ENCODE measurements at places on chromosomes 11 and 22.

DNA sequence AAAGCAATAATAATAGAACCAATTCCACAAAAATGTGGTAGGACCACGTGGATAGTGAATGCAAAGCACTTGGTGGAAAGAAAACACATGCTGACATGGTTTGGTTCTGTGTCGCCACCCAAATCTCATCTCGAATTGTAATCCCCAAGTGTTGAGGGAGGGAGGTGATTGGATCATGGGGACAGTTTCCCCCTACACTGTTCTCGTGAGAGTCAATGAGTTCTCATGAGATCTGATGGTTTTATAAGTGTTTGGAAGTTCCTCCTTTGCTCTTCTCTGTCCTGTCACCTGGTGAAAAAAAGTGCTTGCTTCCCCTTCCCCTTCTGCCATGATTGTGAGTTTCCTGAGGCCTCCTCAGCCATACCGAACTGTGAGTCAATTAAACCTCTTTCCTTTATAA is 421.9 kb upstream of the CADM1 start:
- DNase-seq = no peak

DNA sequence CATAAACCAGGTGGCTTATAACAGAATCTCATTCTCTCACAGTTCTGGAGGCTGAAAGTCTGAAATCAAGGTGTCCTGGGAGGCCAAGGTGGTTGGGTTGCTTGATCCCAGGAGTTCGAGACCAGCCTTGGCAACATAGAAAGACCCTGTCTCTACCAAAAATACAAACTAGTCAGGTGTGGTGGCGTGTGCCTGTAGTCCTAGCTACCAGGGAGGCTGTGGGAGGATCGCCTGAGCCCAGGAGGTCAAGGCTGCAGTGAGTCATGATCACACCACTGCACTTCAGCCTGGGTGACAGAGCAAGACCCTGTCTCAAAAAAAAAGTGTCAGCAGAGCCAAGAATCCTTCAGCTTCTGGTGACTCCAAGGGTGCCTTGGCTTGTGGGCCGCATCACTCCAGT is 8.9 kb upstream of the PRR5 start:
- DNase-seq = no peak

GRCh38 chr11:15048616-15049015 is 24.8 kb upstream of the CALCB start:
- no peak for DNase-seq

- DNase-seq = no peak
These were observed 19.3 kb downstream of the FEZ1 start for GRCh38 chr11:125476721-125477120.

GRCh38 chr11:14577835-14578529 is 57.8 kb upstream of the PSMA1 start:
- DNase-seq = no peak

DNA sequence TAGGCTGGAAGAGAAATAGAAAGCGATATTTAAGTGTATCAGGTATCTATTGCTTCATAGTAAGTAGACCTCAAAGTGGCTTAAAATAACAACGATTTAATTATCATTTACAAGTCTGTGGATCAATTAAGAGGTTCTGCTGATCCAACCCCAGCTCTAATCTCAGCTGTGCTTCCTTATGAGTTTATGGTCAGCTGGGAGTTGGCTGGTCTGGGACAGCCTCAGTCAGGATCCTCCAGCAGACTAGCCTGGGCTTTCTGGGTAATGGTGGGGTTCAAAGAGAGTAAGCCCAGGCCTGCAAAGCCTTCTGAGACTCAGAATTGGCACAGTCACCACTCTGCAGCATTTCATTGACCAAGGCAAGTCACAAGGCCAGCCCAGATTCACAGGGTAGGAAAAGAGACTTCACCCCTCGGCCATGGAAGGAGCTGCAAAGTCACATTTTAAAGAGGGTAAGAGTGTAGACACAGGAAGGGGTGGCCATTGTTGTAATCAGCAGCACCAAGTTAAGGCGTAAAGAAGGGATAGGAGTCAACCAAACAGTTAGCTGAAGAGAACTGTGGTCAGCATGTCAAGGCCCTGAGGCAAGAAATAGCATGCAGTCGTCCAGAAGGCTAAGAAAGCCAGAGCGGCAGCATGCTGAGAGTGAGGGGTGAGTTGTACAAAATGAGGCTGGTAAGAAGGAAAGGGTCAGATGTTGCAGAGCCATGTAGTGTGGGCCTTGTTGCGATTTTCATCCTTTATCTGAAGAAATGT is 168.2 kb downstream of the ETS1 start:
- no peak for DNase-seq

GRCh38 chr11:111059726-111060125 is 185.8 kb upstream of the POU2AF2 start:
- DNase-seq = no peak
